SW 1271 (cell line): ENCODE measurements at places on chromosomes 1 and 21.

DNA sequence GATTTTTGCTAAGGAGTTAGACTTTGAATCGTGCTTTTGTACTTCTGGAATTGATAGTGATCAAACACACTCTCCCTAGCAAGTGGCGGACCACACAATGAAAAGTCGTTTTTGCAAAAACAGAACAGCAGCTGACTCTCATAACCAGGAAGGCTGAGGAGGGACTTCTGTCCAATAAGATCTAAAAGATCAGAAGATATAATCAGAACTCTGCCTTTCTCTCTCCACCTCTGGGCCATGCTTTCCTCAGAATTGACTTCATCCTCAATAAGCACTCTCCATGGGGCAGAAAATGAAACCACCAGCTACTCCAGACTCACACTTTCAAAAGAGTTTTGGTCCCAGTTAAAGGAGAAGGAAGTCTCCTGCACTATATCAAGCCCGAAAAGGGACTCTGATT, 55.3 kb upstream of the SAMD13 start:
- no peak for DNase-seq

- no peak for DNase-seq
These were observed 6.7 kb upstream of the EPHA8 start for GRCh38 chr1:22556391-22557104.

- DNase-seq, result no peak
These were observed 601.7 kb downstream of the NPHP4 start for GRCh38 chr1:5390504-5390903.

DNA sequence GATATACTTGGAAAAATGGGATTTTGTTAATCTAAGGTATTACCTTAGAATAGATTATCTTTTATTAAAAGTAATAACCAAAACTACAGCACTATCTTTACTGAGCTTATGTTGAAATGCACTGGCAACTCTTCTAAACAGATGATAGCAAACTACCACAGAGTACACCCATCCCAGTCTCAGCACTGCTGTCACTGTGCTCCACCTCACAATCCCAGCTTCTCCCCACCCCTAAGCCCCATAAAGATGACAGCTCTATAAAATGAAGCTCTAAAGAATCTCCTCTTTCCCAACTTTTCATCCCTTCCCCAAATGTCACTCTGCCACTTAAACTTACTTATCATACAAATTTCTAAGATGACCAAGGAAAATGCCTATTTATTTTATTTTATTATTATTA, 6.4 kb downstream of the DSTYK start:
- DNase-seq, result no peak

GRCh38 chr21:44962403-44962966, 22.7 kb downstream of the SLX9 start:
- DNase-seq, result no peak

DNA sequence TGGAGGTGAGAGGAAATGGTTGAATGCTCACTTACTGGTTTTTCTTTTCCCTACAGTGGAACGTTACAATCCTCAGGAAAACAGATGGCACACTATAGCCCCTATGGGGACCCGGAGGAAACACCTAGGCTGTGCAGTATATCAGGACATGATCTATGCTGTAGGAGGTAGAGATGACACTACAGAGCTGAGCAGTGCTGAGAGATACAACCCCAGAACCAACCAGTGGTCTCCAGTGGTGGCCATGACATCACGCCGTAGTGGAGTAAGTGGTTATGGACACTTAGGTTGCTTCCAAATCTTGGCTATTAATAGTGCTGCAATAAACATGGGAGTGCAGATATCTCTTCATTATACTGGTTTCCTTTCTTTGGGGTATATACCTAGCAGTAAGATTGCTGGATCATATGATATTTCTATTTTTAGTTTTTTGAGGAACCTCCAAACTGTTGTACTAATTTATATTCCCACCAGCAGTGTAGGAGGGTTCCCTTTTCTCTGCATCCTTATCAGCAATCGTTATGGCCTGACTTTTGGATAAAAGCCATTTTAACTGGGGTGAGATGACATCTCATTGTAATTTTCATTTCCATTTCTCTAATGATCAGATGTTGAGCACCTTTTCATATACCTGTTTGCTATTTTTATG, 48.8 kb upstream of the DARS2 start:
- no peak for DNase-seq

- DNase-seq, result no peak
These were observed 8.7 kb upstream of the IRF2BP2 start for GRCh38 chr1:234618737-234619049.

- DNase-seq, result no peak
These were observed 538.9 kb downstream of the LMO4 start for GRCh38 chr1:87867626-87868025.

DNA sequence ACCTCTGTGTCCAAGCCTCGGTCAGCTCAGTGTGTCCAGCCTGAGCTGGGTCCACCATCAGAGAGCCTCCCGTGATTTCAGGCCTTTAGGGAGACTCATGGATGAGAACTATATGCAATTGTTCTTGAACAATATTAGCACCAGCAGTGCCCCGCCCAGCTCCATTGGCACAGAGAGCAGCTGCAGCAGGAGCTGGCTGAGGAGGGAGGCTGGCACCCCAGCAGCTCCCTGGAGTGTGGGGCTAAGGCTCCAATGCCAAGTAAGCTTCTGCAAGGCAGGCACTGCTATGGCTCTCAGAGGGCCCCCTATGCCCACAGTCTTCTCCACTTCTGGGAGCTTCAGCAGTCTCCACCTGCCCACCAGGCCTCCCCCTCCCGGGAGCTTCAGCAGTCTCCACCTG, 593.3 kb downstream of the MATN1 start:
- no peak for DNase-seq

GRCh38 chr1:37556712-37557196, at the start of gene DNALI1:
Gene DNALI1, plus strand, starts transcription at chr1:37556940. Its CDS starts 55 bp downstream, at chr1:37556995.
- DNase-seq, result no peak

DNA sequence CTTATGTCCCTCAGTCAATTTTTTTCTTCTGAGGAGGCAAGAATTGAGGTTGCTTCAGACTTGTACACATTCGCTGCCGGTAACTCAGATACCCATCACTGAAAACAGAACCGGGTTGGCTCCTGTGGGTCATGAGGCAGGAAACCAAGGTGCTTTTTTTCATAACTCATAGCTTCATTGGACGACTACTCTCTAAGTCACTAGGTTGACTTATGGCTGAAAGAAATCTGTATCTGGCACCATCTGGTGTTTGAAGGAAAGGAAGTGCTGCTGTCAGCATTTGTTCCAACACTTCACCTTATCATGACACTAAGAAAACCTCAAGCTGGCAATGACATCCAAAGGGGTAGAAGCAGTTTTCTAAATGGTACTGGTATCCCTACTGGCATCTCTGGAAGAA, 82.3 kb downstream of the TBX19 start:
- DNase-seq, result no peak

DNA sequence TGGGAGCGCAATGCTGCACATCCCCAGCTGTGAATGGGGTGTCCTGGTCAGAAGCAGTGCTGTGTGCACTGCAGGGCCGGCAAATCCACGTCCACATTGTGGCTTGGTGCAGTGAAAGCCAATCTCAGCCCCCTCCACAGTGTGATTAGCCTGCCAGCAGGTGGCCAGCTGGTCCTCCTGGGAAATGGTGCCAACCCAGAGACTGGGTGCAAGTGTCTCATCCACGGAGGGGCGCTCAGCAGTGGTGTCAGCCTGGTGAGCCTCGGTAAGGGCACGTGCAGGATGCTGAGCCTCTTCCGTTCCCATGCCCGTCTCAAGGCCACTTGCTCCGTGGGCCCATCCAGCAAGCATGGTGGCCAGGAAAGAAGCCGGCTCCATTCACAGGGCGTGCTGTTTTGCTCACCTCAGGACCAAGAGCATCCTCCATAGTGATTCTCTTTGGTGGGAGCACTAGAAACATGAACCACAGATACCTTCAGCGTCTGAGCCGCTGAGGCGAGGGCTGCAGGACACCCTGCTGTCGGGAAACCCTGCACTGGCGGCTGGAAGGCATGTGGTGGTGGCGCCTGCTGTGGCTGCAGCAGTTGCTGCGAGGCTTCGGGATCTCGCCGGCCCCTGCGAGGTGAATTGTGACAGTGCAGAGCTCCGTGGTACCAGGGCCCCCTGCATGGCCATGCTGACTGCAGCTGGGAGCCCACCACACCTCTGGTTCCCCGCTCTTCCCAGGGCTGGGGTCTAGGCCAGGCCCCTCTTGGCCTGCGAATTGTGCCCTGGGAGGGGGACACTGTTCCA, 2.0 kb upstream of the SMYD3 start:
- no peak for DNase-seq

- DNase-seq, result no peak
These were observed 80.9 kb upstream of the ADAMTS5 start for GRCh38 chr21:27047658-27048314.
